SW 1271 (cell line): ENCODE measurements at places on chromosomes 11 and 22.
A peak's percentile ranks its signal among the peaks of the same experiment; 100 is the strongest.

- DNase-seq, result no peak
These were observed 38.1 kb downstream of the DIXDC1 start for GRCh38 chr11:111975076-111975806.

DNA sequence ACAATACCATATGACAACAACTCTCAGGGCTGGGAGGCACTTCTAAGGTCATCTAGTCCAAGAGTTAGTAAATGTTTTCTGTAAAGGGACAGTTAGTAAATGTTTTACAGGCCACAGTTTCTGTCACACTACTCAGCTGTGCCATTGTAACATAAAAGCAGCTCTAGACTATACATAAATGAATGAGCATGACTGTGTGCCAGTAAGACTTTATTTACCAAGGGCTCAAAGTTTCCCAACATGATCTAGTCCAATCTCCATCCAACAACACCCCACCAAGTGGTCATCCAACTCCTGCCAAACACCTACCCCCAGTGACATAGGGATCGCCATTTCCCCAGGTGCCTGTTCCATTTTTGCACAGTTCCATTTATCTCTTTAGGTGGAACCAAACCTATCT, 12.1 kb downstream of the SERGEF start:
- no peak for DNase-seq

DNA sequence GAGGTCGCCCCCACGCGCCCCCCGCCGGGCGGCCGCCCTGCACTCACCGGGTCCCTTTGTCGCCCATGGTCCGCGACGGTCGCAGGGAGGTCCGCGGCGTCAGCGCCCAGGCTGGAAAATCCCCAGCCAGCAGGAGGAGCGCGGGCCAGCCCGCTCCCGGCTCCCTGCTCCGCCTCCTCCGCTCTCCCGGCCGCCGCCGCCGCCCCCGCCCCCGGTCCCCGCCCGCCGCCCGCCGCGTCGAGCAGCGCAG, at the start of gene ARRB1:
TSS of gene ARRB1 (minus strand) at position 121 of the 250 bp plus-strand sequence. CDS start at position 67, 54 bp downstream.
- no peak for DNase-seq

DNA sequence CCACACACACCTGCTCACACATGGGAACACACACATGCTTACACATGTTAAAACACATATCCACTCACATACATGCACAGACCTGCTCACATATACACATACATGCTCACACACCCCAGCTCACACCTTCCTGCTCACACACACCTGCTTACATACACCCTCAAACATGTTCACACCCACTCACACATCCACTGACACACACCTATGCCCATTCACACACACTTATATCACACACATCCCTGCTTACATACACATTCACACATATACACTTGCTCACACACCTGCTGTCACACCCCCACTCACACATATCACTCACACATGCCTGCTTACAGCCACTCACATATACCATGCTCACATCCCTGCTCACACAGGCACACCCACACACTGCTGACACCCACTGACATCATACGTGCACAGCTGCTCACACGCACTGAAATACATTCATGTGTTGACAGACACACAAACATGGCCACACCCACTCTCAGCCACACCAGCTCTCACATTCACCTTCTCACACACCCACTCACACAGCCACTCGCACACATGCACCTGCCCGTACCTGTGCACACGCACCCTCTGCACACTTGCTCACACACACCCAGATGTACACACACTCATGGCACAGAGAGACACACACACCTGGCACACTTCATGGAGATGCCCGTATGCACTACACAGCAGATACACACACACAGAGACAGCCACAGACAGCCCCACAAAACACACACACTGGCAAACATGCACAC, 5.7 kb upstream of the MYBPC3 start:
- DNase-seq, result no peak

- no peak for DNase-seq
These were observed 7.6 kb downstream of the IL17REL start for GRCh38 chr22:50004918-50005317.

- no peak for DNase-seq
These were observed 36.1 kb upstream of the NNMT start for GRCh38 chr11:114260077-114260476.

GRCh38 chr11:80944758-80945157, 1503.9 kb upstream of the TENM4 start:
- DNase-seq, result no peak

DNA sequence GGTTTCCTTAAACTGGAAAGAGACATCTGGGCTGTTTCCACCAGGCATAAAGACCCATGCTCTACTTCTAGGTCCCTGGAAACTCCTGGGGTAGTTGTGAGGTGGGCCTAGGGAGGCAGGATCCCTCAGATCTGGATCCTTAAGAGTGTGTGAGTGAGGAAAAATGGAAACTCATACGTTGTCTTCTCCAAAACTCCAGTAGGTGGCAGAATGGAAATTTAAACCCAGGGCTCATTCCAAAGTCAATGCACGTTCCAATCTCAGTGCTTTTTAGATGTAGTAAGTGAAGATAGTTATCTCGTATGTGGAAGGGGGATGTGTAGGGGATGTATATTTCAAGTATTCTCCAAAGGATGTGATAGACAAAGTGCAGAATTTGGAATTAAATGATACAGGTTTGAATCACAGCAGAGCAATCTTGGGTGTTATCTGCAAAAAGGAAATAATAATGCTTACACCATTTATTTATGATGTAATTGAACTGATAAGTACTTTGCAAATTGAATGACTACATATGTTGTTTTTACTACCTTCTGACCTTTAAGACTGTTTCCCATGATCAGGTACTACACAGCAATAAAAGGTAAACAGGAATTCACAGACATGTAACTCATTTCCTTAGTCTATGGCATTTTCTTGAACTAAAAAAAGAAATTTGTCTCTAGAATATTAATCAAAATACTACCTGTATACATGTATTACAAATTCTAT, 13.1 kb upstream of the MMP1 start:
- DNase-seq, result peak; percentile 72

DNA sequence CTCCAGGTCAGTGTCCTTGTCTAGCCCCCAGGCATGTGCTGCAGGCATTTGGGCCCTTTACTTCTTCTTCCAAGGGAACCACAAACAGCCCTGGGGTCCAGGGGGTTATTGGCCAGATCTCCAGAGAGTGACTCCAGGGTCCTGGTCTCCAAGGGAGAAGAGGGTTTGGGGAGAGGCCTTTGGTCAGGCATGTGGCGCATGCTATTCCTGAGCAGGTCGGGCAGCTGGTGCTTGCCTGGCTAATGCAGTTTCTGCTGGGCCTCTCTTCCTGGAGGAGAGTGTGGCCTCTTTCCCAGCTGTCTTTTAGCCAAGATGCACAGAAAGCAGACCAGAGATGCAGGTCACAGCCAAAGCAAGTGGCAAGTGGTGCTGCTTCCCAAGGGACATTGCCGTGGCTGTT, 3.8 kb upstream of the RFPL2 start:
- DNase-seq, result no peak

DNA sequence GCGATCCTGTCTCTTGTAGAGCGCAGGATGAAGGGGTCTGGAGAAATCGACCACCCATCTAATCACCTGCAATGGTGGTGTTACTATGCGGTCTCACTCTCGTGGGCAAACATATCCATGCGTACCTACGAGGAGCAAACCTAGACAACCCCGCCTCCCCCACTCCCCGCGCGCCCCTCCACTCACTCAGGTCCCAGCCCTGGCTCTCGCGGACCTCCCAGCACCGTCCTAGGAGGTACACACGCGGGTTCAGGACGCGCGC, 887 bp downstream of the TRPC6 start:
- no peak for DNase-seq

- DNase-seq, result no peak
These were observed 230.9 kb upstream of the UBASH3B start for GRCh38 chr11:122424636-122425035.

GRCh38 chr11:68659158-68659921, 25.0 kb upstream of the GAL start:
- no peak for DNase-seq

- DNase-seq, result no peak
These were observed 48.7 kb upstream of the BARX2 start for GRCh38 chr11:129326921-129327320.

DNA sequence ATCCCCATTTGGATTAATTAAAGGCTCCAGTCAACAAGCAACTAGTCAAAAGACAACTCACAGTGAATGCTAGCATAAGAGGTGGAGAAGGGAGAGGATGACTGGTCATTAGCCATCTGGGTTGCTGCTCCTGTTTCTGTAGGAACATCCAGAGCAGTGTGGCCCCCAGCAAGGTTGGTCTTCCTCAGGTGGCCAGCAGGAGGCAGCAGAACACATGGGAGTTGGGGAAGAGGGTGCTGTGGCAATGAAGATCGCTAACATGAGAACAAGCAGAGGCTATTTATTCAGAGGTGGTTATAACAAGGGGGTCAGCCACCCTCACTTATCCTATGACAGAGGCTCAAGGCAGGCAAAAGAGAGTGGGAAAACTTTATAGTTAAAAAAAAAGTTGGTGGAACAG, 21.3 kb downstream of the IZUMO1R start:
- DNase-seq, result peak; percentile 43

DNA sequence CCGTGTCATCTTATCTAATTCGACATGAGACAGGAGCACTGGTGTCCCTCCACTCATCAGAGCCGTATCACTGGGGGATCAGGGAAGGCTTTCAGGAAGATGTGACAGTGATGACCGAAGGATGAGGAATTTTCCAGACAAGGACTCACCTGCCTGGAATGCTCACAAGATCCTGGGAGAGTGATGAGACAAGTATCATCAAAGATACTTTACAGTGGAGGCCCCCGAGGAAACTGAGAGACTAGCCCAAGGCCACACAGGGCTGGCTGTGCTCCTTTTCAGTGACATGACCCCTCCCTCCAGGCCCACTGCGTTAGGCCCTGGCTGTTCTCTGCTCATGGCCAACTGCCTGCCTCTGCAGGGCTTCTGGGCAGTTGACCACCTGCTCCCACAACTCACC, 13.0 kb downstream of the CLPB start:
- no peak for DNase-seq

DNA sequence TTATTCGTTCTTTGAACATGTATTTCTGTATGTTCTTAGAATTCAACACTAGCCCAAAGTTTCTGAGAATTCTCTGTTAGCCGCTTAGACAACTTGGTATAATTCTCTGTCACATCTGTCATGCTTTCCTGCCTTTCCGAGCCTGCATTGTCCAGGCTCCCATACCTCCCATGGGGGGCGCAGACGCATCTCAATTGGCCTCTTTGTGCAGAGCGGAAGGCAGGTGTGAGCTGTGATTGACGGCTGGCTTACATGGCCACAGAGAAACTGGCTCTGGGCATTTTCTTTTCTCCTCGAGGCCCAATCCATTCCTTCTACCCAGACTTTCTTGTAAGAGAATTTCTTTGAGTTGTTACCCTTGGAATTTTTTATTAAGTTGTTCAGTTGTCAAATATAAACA, 132.7 kb upstream of the SESN3 start:
- DNase-seq, result no peak

- no peak for DNase-seq
These were observed 197.9 kb downstream of the BRD1 start for GRCh38 chr22:49629586-49630447.

DNA sequence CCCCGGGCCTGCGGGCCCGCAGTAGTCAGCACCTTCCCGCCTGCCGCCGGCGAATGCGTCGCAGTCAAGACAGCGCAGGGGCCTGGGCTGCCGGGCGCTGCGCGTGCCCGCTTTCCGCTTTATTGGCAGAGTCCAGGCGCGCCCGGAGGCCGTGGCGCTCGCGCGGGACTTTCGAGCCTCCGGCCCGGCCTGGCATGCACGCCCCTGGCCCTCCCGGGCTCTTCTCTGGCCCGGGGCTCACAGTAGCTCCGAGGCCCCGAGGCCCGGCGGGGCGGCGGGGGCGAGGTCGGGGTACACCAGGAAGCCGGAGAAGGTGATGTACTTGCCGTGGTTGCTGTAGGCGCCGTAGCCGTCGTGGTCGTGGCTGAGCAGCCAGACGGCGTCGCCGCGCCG, 3.1 kb downstream of the FAM180B start:
- no peak for DNase-seq

DNA sequence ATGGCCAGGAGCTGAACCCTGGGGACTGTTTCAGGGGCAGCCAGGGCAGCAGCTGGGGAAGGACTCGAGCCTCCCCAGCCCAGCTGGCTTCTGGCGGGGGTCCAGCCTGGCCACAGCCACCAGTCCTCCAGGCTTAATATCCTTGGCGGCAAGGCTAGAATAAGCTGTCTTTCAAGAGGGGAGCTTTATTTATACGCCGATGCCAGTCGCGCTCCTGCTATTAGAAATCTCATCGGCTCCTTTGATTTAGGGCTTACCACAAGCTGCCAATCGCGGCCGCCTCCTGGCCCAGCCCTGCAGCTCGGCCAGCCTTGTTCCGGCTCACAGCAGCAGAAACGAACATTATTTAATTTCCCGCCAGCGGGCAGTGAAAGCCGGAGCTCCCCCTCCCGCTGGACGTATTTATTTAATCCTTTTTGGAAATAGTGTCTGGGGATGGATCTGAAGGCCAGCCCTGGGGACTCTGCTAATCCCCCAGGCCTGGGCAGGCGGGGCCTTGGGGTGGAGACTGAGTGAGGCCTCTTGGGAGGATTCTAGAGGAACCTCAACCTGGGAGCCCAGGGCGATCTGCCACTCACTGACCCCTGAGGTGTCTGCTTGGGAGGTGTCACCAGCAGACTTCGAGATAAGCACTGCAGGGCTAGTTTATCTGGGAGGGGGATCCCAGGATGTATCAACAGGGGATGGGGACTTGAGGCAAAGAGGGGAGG, 363.1 kb downstream of the MN1 start:
- no peak for DNase-seq

- DNase-seq, result no peak
These were observed 2.0 kb downstream of the ANO3 start for GRCh38 chr11:26333906-26334305.

GRCh38 chr22:48923165-48923865, 904.4 kb downstream of the BRD1 start:
- DNase-seq, result no peak

DNA sequence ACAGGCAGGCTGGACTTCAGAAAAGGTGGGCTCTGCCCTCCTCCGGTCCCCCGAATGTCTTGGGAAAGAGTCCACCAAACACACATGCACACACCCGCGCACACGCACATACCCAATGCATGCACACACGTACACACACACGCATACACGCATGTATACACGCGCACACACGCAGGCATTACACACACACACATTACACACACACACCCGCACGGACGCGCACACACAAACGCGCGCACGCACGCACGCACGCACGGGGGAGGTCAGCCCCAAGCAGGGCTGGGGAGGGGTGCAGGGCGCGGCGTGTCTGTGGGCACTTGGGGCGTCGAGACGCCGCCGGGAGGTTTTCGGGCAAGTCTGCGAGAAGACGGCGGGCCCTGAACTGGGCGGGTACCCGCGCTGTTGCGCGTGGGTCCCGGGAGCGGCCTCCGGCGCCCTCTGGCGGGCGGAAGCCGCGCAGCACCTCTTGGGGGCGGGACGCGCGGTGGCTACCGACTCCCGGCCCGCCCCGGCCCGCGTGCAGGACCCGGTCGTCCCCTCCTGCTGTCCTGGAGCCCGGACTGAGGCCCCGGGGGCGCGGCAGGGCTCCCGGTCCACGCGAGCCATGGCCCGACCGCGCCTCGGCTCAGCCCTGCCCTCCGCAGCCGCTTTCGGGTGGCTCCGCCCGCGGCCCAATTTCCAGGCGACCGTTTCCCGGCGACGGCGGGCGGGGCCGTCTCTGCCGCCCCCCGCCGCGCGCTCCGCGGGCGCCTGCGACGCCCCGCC, 3.6 kb downstream of the SEPTIN5 start:
- peak; percentile 33 for DNase-seq

GRCh38 chr11:60085909-60086308, 2.6 kb upstream of the MS4A2 start:
- no peak for DNase-seq

GRCh38 chr22:46150655-46151477, 540 bp downstream of the PPARA start:
- no peak for DNase-seq
